ENCODE measurements at places on chromosomes 11 and 22.

GRCh38 chr11:130674686-130675308 lies 226.4 kb downstream of the ADAMTS15 start:
- DNase-seq: no peak

- DNase-seq: no peak
These were observed 195.1 kb downstream of the SNX19 start for GRCh38 chr11:130721023-130721681.

GRCh38 chr22:26552466-26552865 lies 37.5 kb downstream of the TPST2 start:
- no peak for DNase-seq

DNA sequence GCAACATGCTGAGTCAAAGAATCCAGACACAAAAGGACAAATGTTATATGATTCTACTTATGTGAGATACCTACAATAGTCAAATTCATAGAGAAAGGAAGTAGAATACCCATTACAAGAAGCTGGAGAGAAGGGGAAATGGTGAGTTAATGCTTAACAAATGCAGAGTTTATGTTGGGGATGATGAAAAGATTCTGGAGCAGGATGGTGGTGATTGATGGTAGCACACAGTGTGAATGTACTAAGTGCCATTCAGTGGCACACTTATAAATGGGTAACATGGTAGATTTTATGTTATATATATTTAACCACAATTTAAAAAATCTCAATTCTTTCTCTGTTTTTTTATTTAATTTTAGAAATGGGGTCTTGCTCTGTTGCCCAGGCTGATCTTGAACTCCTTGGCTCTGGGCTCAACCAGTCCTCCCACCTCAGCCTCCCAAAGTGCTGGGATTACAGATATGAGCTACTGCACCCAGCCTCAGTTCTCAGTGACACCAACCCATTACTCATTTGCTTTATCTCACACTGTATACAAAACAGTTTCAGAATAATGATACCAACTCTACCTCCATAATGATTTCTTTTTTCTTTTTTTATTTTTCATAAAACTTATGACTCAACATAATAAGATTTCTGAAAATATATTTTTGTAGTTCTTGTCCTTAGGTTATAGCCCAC lies 9.6 kb upstream of the RELA start:
- DNase-seq: no peak

GRCh38 chr11:104905271-104905670 lies 7.0 kb upstream of the CASP12 start:
- no peak for DNase-seq

GRCh38 chr11:58919561-58919960 lies 19.7 kb upstream of the GLYATL1 start:
- DNase-seq: no peak

GRCh38 chr11:69387409-69387885 lies 93.5 kb downstream of the MYEOV start:
- DNase-seq: no peak

GRCh38 chr11:68214173-68215086 lies 1.3 kb upstream of the KMT5B start:
- DNase-seq: no peak

- DNase-seq: no peak
These were observed 11.8 kb downstream of the SCYL1 start for GRCh38 chr11:65536412-65537295.

GRCh38 chr22:16917144-16918003 lies 90.6 kb downstream of the GAB4 start:
- DNase-seq: peak; percentile 49

DNA sequence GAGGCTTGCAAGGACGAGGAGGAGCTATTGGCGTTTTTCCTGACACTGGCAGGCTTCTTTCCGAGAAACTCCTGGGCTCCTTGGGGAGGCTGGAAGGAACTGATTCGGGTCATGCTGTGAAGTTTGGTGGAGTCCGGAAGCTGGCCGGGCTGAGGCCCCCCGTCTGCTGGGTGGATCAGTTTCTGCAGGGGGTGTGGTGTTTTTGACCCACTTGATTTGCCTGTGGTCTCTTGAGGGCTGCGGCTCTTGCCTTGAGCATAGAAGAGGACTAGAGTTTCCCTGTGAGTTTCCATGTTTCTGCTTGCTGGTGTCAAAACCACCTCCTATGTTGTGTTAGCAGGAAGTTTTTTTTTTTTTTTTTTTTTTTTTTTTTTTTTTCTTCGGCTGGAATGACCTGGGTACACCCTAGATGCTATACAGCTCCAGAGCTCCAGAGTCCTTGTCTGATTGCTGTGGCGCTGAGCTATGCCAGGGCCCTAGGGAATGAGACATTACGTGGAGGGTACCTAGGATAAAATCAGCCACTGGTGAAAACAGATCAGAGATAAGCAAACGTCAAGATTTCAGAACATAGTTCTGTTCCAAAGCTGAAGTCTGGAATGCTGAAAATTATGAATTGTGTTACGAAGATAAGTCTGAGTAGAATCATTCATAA lies 728 bp downstream of the TBC1D22A start:
- DNase-seq: no peak

Data from neuronal stem cell (in vitro differentiated cells).